Colonic mucosa (tissue), 4 donors: ENCODE measurements at places on chromosomes 3 and 15. TPM values are rescaled to one million over a fixed set of nuclear protein-coding genes. Genes with fewer than 3 reads are reported as not detected.

DNA sequence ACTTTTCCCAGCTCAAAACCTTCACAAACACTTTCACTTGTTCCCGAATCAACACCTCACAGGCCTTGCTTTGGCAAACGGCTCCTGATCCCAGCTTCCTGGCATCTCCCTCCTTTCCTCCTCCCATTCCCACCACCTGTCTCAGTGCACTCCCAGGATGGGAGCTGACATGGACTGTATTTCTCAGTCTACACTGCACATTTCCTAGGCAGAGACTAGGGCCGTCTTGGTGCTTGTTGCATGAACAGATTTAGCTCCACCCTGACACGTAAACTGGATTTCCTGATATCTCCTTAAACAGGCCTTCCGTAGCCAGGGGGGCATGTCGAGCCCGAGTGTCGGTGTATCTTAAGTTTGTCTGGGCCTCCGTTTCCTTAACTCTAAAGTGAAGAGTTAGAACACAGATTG lies 790 bp upstream of the WHAMM start:
- peak; percentile 25 for DNase-seq
- no peaks in the 10 kb centered on the region for H3K4me1 ChIP-seq
- peak overlapping the region; percentile 100 for H3K27ac ChIP-seq
- H3K27me3 ChIP-seq: no peaks in the 10 kb centered on the region

GRCh38 chr3:64213962-64214379 lies 11.3 kb downstream of the PRICKLE2 start:
- peak; percentile 59 for DNase-seq
- H3K4me1 ChIP-seq: no peaks in the 10 kb centered on the region
- peak overlapping the region; percentile 24 for H3K27ac ChIP-seq
- no peaks in the 10 kb centered on the region for H3K36me3 ChIP-seq
- no peaks in the 10 kb centered on the region for H3K27me3 ChIP-seq

GRCh38 chr15:61524545-61524944 lies 295.4 kb upstream of the RORA start:
- H3K36me3 ChIP-seq: no peaks in the 10 kb centered on the region
- no peak overlapping the region for H3K4me3 ChIP-seq
- H3K27ac ChIP-seq: no peak overlapping the region
- H3K4me1 ChIP-seq: no peaks in the 10 kb centered on the region

- H3K4me3 ChIP-seq: no peak overlapping the region
- H3K36me3 ChIP-seq: no peaks in the 10 kb centered on the region
- H3K4me1 ChIP-seq: no peaks in the 10 kb centered on the region
- no peaks in the 10 kb centered on the region for H3K27me3 ChIP-seq
- H3K27ac ChIP-seq: no peak overlapping the region
- DNase-seq: no peak
Observed at GRCh38 chr15:45777781-45778180, 143.0 kb downstream of the SQOR start.

- peak; percentile 87 for DNase-seq
- no peaks in the 10 kb centered on the region for H3K27me3 ChIP-seq
- no peaks in the 10 kb centered on the region for H3K4me1 ChIP-seq
- no peak overlapping the region for H3K27ac ChIP-seq
- H3K36me3 ChIP-seq: no peaks in the 10 kb centered on the region
Observed at GRCh38 chr3:124688581-124689454, 41.4 kb upstream of the UMPS start.

- peak overlapping the region; percentile 81 for H3K27ac ChIP-seq
- no peak overlapping the region for H3K4me3 ChIP-seq
- DNase-seq: no peak
- H3K4me1 ChIP-seq: peaks cover 20% of the 10 kb centered on the region
Observed at GRCh38 chr15:85541744-85542143, 161.3 kb downstream of the AKAP13 start.

DNA sequence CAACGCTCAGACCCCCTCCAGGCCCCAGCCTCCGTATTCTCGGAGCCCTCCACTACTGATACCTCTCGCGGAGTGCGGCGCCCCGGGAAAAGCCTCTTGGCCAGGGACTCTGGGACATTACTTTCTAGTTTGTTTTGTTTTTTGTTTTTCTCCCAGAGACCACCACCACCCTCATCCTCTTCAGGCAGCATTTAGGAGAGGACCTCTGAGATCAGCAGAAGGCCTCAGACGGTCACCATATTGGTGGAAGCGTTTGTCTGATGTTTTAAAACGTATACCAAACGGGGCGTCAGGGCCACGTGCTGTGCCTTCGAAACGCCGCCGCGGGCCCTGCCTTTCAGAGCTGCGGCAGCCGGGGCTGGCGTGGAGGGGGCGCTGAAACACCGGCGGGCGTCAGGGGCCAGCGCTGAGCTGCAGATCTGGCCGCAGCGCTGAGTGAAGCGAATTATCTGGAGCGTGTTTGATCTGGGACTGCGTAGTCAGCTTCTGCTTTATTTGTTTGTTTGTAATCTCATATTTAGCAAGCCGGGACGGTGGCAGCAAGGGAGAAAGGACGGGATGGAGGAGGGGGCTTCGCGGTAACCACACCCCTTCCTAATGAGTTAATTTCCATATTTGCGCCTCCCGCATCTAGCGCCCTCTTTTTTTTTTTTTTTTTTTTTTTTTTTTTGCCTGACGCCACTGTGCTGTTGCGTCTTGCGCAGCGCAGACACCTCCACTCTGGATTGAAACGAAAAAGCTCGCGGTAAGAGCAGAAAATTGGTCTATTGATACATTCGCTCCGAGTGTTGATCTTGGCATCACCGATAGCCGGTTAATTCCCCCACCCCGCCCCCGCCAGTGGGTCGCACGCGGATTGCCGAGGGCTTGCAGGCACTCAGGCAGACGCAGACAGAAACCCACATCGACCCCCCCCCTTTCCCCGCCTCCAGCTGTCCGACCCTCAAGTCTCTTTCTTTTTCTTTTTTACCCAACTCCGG lies 14.9 kb downstream of the SOX2 start:
- H3K27ac ChIP-seq: no peak overlapping the region
- DNase-seq: no peak
- H3K27me3 ChIP-seq: peaks cover 87% of the 10 kb centered on the region
- peaks cover 3% of the 10 kb centered on the region for H3K4me1 ChIP-seq

GRCh38 chr15:55060836-55061235 lies 135.9 kb downstream of the RSL24D1 start:
- no peaks in the 10 kb centered on the region for H3K36me3 ChIP-seq
- no peaks in the 10 kb centered on the region for H3K4me1 ChIP-seq
- H3K27me3 ChIP-seq: no peaks in the 10 kb centered on the region
- DNase-seq: no peak

DNA sequence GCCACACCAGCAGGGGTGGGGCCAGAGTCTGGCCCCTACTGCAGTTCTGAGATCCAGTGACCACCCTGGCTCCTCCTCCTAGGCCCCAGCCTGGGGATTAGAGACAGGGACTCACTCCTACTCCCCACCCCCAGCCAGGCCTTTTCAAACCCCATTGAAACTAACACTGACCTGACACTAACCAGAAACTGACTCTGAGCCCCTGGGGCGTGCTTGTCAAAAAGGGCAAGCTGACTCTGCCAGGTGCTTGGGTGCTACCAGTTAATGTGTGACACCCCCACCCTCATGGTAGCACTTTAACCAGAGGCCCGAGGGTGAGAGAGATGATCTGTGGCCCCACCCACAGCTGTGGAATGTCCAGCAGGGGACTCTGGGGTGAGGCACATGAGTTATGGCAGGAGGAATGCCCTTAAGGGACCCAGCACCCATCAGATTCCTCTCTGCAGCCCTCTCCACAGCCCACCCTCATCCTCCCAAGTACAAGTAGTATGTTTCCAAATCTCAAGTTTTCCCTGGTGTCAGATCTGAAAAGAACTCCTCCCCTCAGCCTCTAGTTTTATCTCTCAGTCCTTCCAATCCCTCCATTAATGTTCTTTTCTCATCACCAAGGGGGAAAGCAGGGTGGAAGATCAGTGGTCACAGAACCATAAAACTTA lies 1.4 kb downstream of the PTH1R start:
- peaks cover 7% of the 10 kb centered on the region for H3K4me1 ChIP-seq
- no peak for DNase-seq
- H3K27me3 ChIP-seq: peaks cover 33% of the 10 kb centered on the region
- H3K36me3 ChIP-seq: no peaks in the 10 kb centered on the region
- H3K27ac ChIP-seq: no peak overlapping the region

DNA sequence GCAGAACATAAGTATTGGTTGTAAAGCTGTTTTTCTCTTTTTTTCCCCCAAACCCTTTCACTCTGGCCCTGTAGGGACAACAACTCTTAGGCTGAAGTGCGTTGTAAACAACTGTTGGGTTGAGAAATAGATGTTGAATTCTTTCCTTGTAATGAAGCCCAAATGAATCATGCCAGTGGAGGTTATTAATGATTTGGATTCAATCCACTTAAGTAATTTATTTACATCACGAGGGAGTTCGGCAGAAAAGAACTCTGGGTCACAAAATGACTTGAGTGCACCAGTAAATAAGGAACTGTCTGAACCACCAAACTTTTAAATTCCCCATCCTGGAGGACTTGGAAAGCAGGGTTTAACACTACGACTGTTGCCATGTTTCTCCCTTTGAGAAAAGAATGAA lies 218.9 kb downstream of the PDZRN3 start:
- no peak overlapping the region for H3K4me3 ChIP-seq
- peak overlapping the region; percentile 12 for H3K27ac ChIP-seq
- no peaks in the 10 kb centered on the region for H3K4me1 ChIP-seq
- no peaks in the 10 kb centered on the region for H3K27me3 ChIP-seq

DNA sequence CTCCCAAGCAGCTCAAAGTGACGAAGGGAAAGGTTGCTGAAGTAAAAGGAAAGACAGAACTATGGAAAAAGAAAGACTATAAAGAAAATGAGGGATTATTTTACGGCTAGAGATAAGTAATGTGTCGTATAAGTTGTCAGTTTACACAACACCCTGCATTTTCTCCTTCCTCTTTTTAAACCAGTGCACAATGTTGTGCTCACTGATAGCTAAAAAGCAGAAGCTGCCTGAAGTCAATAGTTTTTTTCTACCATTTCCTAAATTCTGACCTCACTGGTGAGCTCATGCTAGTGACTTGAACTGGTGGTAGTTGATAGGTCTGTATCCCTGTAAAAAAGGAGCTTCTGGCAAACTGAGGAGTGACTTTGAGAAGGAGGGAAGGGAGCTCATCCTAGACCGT lies 368.6 kb upstream of the GBE1 start:
- H3K27ac ChIP-seq: no peak overlapping the region
- no peaks in the 10 kb centered on the region for H3K36me3 ChIP-seq
- DNase-seq: no peak
- H3K4me1 ChIP-seq: no peaks in the 10 kb centered on the region
- H3K27me3 ChIP-seq: no peaks in the 10 kb centered on the region
- H3K4me3 ChIP-seq: no peak overlapping the region

DNA sequence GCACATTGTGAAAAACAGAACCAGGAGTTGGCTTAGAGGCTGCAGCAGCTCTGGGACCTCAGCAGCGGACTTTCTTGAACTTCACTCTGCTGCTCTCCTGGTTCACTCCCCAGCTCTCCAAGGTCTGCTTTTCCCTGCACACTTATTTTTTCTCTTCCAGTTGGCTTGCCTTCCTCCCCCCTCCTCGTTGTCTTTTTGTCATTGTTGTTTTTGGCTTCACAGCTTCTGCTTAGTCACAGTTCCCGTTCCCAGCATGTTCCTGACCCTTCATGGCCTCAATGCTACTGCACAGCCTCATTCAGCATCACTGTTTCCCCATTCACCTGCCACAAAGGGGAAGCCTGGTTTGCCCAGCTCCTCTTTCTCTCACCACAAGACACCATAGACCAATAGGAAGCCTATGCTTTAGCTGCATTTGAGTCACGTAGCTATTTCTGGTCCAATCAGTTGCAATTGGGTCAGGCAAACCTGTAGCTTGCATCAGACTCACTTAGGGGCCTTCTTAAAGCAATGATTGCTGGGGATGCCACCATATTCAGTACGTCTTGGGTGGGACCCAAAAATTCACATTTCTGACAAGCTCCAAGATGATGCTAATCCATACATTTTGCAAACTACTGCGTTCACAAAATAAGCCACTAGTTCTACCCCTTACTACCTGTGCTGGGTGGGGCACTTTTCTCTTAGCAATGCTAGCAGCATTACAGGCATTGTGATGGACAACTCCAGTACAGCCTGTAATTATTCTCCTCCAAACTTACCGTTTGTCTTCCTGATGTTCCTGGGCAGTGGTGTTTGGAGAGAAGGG lies 7.8 kb upstream of the SUMF1 start:
- no peaks in the 10 kb centered on the region for H3K36me3 ChIP-seq
- DNase-seq: no peak
- H3K4me1 ChIP-seq: no peaks in the 10 kb centered on the region
- no peak overlapping the region for H3K27ac ChIP-seq
- no peak overlapping the region for H3K4me3 ChIP-seq

DNA sequence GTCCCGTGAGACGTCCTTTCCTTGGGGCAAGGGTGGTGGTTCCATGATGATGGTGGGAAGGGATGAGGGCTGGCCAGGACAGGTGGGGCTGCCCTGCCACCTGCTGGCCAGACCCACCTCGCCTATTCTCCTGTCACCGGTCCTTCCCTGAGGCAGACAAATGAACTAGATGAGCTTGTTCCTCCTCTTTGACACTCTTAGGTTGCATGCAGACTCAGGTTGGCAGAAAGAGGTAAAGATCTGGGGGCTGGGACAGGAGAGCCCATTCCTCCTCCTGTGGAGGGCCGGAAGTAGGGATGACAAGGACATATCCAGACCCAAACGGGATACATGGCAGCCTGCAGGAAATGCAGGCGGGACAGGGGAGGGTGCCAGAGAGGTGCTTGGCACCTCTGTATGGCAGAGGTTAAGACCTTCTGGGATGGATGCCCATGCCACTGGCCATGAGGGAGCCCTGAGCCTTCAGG lies 38.6 kb downstream of the ACSBG1 start:
- DNase-seq: peak; percentile 38
- H3K27ac ChIP-seq: no peak overlapping the region
- no peaks in the 10 kb centered on the region for H3K36me3 ChIP-seq
- no peak overlapping the region for H3K4me3 ChIP-seq

DNA sequence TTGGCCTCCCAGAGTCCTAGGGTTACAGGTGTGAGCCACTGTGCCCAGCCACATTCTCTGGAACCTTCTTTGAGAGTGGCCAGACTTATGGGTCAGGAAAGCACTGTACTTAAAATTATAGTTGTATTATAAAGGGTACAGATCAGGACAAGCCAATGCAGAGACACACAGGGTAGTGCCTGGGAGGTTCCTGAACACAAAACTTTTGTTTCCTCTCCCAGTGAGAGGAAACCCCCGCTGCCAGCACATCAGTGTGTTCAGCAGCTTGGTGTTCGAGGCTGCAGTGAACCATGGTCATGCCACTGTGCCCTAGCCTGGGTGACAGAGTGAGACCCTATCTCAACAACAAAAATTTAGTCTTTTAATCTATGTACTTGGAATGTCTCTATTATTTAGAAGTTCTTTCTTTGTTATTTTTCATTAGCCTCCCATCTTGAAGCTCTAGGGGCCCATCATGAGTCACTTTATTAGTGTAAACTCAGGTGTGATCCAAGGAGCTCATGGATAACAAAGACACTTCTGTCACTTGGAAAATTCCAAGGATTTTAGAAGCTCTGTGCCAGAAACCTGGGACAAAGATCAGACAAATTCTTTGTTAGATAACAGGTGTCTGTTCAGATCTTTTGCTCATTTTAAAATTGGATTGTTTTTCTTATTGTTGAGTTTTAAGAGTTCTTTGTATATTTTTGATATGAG lies 7.8 kb downstream of the BLOC1S6 start:
- H3K36me3 ChIP-seq: no peaks in the 10 kb centered on the region
- no peaks in the 10 kb centered on the region for H3K4me1 ChIP-seq
- no peak overlapping the region for H3K4me3 ChIP-seq
- H3K27me3 ChIP-seq: no peaks in the 10 kb centered on the region
- H3K27ac ChIP-seq: no peak overlapping the region

Gene TNNC1
- total RNA-seq: 1.5 TPM

Gene TMPRSS7
- not detected for total RNA-seq

Gene C3orf20
- not detected for total RNA-seq

Gene IMPG2
- 0.08 TPM for total RNA-seq

Gene LCMT2
- total RNA-seq: 7.7 TPM
